ENCODE measurements at places on chromosomes 6 and 20.

GRCh38 chr6:38153076-38153797 is 333.7 kb downstream of the ZFAND3 start:
- no peak for DNase-seq

GRCh38 chr20:52572687-52573086 is 381.1 kb upstream of the ZFP64 start:
- no peak for DNase-seq

DNA sequence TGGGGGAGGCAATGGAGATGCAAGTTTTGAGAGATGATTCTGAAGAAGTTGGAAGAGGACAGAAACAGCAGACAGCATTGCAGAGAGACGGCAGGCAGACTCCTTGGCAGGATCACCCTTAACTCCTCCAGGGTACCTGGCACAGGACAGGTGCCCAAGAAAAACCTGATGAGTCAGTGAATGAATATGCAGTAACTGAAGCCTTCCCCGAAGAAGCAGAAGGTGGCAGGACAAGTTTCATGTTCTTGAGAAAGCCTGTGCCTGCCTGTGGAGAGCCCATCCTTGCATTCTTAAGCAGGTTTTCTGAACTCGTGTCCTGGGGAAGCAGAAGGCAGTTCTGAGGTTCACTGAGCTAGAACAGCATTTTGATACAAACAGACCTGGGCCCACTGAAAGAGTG is 79.6 kb upstream of the SASH1 start:
- DNase-seq, result no peak

DNA sequence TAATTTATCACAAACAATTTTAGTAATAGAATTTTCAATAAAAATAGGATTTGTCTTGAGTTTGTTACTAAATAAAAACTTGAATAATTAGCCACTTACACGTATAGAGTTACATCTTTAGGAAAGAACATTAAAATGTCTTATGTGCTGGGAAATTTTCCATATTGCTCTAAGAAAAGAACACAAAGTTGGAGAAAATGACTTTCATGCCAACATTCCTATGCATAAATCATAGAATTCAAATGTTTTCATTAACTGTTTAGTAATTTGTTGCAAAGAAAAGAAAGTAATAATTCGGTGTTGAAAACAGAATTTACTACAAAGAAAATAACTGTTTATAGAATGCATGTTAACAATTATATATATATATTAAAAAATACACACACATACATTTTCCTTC is 4.7 kb upstream of the TBC1D32 start:
- no peak for DNase-seq

- DNase-seq, result no peak
These were observed 109.8 kb downstream of the JARID2 start for GRCh38 chr6:15355683-15356099.

DNA sequence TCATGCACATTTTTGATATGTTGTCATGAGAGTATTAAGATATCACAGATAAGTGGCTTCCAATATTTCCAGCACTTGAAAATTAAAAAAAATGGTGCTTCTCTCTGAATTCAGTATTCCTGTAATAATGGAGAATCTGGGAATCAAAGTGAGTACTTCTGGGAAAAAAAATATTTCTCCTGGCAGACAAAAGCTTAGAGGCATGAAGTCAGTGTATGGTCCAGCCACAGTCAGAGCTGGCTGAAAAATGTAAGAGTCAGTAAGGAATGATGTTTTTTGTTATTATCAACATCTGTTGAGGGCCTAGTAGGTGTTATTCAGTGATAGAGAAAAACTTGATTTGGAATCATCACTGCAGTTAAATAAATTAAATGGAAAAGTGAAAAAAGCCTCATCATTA is 3.2 kb upstream of the RFPL4B start:
- DNase-seq, result no peak

- no peak for DNase-seq
These were observed 41.9 kb upstream of the BHLHE23 start for GRCh38 chr20:63048516-63049190.

DNA sequence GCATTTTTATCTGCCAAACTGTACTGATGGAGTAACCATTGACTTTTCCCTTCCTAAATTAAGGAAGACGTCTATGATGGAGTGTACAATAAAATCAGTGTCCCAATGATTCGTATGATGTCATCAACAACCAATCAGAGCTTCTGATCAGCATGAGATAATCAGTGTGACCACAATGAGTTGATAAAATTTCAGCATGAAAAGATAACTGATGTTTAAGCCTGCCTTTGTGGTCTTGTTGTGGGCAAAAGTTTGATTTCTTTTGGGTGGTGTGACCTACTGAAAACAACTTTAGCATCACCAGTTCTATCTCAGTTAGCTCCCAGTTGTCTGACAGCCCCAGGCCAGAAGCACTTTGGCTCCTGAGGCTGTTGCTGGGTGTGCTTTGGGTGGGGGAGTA is 3.3 kb downstream of the PCIF1 start:
- DNase-seq, result no peak

- DNase-seq, result no peak
These were observed 164.9 kb upstream of the EPHA7 start for GRCh38 chr6:93584300-93584699.

DNA sequence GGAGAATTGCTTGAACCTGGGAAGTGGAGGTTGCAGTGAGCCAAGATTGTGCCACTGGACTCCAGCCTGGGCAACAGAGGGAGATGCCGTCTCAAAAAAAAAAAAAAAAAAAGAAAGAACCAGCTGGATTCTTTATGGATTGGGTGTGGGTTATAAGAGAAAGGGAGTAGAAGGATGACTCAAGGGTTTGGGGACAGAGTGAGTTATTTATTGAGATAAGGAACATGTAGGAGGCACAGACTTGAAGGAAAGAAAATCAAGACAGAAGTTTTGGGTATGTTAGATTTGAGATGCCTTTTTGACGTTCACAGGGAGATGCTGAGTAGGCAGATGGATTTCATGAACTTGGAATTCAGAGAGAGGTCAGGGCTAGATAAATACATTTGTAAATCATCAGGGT is 47.6 kb downstream of the KIZ start:
- DNase-seq, result no peak

DNA sequence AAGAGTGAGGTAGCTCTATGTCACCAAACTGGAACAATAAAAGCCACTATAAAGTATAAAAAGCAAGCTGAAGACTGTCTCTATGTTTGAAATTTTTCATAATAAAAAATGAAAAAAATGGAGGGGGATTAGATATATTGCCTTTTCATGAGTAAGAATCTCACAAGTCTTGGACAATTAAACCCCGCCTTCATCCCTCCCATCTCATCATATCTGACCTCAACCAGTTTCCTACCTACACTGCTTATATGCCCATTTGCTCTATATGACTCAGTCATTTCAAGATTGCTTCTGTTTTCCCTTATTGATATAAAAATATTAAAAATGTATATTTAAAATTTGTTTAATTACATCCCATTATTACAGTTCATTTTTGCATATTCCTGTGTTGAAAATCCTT is 2.9 kb upstream of the TRIM39 start:
- DNase-seq, result no peak

- DNase-seq, result no peak
These were observed 22.2 kb downstream of the AHI1 start for GRCh38 chr6:135475292-135475886.

Measured in activated CD4-positive, CD25-positive, alpha-beta regulatory T cell treated with anti-CD3 and anti-CD28 coated beads, Interleukin-2, amount 50 U/mL, for 16 hours (primary cell).